ENCODE measurements at places on chromosomes 11 and 22. TPM values are rescaled to one million over a fixed set of nuclear protein-coding genes. Genes with fewer than 3 reads are reported as not detected.

GRCh38 chr11:43972366-43972765 is 29.9 kb downstream of the C11orf96 start:
- DNase-seq = no peak

DNA sequence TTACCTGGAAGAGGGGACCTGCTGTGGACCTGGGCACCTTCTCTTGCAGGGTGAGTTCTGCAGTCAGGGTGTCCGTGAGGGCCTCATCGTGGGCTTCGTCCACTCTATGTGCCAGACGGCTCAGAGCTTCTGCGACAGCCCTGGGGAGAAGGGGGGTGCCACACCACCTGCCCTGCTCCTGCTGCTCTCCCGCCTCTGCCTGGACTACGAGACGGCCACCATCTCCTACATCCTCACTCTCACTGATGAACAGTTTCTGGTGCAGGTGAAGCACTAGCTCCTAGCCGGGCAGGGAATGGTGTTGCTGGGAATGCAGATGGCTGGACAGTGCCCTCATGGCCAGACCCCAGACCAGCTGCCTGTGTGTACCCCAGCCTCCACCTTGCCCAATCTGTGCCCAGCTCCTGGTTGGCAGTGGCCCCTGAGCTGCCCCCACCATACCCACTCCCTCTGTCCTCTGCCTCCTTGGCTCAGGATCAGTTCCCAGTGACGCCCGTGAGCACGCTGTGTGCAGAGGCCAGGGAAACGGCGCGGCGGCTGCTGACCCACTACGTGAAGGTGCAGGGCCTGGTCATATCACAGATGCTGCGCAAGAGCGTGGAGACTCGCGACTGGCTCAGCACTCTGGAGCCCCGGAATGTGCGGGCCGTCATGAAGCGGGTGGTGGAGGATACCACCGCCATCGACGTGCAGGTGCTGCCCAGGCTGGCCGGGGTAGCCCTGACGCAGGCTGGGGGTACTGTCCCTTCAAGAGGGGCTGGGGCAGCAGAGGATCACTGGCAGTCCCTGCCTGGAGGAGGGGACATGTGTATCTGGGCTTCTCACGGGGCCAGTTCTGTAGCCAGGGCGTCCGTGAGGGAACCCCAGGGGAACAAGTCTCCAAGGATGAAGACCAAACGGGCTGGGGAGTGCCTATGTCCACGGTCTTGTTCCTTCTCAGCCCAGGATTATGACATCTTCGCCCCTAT is 2.2 kb upstream of the TM7SF2 start:
- DNase-seq = no peak

DNA sequence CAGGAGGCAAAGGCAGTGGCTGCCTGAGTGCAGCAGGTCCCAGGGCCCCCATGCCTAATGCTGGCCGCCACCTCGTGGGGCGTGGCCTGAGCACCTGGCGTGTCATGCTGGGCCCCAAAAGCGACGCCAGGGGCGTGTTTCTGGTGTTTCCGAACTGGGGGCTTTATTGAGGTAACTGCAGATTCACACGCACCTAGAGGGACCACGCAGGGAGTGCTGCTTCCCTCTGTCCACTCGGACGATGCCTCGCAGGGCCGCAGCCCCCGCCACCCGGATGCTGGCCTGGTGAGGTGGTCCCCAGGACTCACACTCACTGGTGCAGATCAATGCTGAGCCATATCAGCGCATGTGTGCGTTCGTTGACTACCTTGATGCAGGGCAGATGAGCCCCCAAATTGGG is 736.2 kb downstream of the BRD1 start:
- DNase-seq = no peak

- DNase-seq = no peak
These were observed 6.7 kb upstream of the NLRX1 start for GRCh38 chr11:119161871-119162270.

- no peak for DNase-seq
These were observed 187.6 kb upstream of the ANO3 start for GRCh38 chr11:26144291-26144690.

DNA sequence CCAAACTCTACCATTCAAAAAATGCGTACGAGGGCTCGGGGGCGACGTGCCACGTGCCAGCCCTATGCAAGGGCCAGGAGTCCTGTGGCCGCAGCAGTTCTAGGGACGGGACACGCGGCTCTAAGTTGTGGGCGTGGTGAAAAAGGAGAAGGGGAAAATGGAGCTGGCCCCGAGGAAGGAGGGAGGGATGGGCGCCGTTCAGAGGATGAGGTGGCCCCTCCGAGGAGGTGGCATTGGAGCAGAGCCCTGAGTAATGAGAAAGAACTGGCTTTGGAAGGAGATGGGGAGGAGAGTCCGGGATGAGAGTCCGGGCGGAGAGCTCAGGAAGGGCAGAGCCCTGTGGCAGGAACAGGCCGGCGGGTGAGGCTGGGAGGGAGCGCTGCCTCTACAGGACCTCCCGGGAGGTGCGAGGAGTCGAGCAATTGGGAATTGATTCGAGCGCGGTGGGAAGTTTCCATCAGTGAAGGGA is 21.0 kb downstream of the OTUB1 start:
- no peak for DNase-seq

- no peak for DNase-seq
These were observed 4.2 kb upstream of the CHRDL2 start for GRCh38 chr11:74735365-74735928.

- no peak for DNase-seq
These were observed 44.5 kb downstream of the PARVB start for GRCh38 chr22:44068422-44069191.

DNA sequence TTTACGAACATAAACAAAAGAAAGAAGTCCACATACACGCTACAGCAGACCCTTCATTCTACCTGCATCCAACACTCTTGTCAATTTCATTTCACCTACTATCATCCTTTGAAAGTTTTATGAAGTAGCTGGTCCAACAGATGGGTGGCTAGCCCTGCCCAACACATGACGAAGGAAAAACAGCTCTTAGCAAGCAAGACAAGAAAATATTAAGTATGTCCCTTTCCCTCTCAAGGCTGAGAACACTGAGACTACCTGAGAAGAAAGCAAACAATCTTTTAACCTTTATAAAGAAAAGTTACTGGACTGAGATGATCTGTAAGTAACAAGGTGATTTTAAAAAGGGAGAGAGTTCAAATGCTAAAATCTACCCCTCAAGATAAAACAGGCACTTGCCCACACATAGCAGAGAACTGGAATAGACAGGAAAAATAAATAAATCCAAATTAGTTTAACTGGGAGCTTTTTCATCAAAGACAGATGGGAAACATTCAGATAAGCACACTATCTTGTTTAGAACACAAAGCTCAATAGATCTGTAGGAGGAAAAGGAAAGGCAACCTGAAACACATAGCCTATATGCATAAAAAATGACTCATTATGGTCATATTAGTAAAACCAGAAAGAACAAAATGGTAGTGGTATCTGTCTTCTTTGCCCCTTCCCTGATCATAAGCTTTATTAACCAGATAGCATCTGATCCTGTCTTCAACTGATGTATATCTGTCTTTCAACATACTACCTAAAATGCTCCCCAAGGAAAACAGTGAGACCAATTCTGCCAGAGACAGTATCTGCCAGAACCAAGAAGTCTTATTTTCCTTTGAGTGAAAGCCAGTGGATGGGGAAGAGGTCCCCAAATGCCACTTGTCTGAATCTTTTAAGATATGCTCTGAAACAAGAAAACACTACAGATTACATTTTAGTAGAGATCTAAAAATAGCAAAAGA is 104.3 kb downstream of the MRTFA start:
- DNase-seq = no peak

Gene SLC22A12
- total RNA-seq = not detected

Gene SEC14L6
- total RNA-seq = 11.6 TPM

Gene MS4A3
- not detected for total RNA-seq

Gene MIAT
- 0.12 TPM for total RNA-seq
